ENCODE measurements at places on chromosomes 1 and 21.

DNA sequence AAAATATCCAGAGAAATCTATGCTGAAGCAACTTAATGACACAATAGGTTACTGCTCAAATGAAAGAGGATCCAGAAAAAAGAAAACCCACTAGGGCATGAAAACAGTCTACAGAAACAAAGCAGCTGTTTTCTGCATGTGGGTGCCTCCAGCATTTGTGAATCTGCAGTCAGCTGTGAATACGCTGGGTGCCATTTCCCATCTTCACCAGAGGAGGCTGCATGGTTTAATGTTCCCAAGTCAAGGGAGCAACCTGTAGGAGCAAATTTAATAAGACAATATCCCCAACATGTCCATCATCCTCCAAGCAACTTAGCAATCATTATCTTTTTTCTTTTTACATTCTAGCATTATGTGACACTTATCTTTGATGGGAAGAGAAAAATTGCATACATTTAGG lies 396.6 kb downstream of the BRINP2 start:
- no peak for DNase-seq

DNA sequence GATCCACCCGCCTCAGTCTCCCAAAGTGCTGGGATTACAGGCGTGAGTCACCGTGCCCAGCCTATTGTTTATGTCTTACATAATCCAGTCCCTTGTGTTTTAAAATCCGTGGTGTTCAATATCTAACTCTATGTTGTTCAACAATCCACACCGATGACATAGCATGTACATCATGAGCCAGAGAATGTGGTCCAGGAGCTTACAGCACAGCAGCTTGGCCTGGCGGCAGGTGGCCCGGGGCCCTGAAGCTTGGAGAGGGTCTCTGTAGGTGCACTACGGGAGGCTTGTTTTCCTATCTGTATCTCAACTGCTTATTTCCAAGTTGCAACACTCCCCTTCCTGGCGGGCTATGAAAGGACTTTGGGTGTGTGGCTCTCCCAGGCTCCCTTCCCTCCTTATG lies 138.4 kb downstream of the ADSS2 start:
- no peak for DNase-seq

DNA sequence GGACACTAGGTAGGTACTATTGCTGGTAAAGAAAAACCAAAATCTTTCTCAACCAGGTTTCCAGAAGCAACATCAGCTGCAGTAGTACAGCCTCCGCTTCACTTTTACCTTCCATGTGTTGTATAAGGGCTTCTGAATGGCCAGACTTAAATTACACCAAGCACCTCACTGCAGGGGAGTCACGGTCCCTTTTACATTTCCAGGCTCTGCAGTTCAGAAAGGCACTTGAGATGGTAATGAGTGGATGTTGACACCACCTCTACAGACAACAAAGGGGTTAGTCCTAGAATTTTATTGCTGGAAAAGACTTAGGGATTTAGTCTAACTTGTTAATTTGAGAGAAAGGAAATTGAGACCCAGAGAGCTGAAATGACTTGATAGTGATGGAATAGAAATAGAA lies 12.0 kb upstream of the DUSP12 start:
- DNase-seq: no peak

- no peak for DNase-seq
These were observed 13.0 kb upstream of the UQCRHL start for GRCh38 chr1:15820478-15820877.

DNA sequence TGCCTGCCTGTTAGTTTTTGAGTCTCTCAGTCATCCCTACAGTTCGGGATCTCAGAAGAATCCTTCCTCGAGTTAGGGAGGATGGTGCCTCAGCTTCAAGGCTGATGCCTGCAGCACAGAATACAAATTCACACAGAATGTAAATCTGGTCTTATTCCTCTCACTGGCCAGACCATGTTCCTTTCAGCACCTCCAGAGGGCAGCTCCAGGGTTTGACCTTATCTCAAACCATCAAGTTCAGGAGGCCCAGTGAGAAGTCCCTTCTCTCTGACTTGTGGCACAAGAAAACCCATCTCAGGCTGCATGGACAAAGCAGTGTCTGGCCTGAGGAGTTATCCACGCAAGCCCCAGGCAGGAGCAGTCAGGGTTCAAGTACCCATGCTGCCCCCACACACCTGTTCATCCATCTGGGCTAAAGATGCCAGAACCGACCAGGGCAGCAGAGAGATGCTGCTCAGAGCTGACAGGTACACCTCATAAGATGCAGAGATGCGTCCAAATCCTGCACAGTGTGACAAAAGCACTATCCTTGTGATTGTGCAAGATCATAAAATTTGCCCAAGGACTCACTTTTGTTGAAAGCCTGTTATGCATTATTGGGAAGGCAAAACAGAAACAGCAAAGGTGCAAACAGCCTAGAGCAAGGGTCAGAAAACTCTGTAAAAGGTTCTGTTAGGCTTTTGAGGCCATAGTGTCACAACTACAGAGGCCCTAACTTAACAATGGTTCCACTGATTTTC lies 49.8 kb downstream of the BCAR3 start:
- DNase-seq: no peak

GRCh38 chr1:80509965-80510522 lies 1290.7 kb upstream of the ADGRL2 start:
- no peak for DNase-seq

DNA sequence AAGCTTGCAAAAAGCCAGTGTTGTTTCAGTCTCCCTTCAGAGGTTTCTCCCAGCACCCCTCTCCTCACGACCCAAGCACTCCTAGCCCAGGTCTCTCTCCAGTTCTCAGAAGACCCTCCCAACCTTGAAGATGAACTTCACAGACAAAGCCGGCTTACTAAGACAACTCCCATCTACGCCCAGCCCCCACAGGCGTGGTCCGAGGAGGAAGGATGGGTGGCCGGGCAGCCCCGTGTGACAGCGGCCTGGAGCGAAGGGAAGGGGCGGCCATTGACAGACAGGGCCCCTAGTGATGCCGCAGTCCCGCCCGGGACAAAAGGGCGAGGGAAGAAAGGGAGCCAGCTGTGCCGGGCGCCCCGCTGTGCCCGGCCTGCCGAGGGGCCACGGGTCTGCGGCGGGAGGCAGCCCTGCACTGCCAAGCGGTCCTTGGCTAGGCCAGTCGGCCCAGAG lies 6.9 kb downstream of the PAX7 start:
- no peak for DNase-seq

GRCh38 chr1:42941640-42942330 lies 16.9 kb downstream of the SLC2A1 start:
- no peak for DNase-seq

DNA sequence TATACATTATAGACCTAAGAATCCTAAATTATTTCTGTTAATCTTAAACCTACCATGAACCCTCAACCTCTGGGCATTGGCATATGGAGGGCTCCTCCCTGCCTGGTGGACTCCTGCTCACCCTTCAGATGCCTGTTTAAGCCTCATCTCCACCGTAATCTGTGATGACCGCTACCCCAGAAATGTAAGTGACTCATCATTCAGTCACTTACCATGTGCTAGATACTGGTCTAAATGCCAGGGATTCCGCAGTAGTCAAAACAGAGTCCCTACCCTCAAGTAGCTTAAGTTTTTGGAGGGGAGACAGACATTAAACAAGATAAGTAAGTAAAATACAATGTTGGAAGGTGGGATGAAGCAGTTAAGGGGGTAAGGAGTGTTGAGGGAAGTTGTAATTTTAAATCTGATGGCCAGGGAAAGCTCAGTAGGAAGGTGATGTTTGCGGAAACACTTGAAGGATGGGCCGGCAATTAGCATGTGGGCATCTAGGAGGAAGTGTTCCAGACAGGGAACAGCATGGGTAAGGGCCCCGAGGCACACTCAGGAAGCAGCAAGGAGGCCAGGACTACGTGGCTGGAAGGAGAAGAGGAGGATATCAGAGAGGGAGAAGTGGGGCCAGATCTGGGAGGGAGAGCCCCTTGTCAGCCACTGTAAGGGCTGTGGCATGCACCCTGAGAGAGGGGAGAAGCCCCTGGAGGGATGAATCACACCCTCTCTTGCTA lies 141.7 kb upstream of the HOOK1 start:
- DNase-seq: no peak

DNA sequence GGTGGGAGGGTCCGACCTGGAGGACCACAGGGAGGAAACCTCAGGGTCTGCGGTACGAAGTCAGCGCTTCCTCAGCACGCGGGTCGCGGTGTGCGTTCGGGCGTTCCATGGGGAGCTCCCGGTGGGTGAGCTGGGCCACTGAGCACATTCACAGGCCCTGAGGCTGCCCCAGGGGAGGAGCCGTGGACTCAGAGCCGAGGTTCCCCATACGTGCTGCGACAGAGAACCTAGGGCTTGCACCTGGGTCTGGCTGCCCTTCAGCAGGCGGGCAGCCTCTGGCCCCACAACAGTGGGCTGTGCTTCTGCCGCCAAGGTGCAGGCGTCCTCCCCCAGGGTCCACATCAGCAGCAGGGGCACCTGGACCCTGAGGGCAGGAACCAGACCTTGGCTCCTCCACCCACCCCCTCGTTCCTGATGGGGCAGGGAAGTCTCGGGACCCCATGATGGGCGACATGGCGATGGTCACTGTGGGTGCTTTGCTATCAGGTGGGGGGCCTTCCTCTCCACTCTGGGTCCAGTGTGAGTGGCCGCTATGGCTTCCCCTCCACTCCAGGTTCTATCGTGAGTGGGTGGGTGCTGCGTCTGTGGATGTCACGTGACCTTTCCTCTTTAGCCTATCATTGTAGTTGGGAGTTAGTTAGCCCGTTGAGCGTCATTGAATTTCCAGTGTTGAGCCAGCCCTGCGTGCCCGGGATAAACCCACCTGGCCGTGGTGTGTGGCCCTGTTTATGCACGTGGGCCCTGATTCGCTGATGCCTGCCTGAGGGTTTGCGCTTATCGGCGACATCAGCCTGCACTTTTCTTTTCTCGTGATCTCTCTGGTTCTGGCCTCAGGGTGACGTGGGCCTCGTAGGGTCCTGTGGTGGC lies 27.9 kb downstream of the FTCD start:
- DNase-seq: no peak

- no peak for DNase-seq
These were observed 143.2 kb upstream of the C1orf105 start for GRCh38 chr1:172277275-172277674.

DNA sequence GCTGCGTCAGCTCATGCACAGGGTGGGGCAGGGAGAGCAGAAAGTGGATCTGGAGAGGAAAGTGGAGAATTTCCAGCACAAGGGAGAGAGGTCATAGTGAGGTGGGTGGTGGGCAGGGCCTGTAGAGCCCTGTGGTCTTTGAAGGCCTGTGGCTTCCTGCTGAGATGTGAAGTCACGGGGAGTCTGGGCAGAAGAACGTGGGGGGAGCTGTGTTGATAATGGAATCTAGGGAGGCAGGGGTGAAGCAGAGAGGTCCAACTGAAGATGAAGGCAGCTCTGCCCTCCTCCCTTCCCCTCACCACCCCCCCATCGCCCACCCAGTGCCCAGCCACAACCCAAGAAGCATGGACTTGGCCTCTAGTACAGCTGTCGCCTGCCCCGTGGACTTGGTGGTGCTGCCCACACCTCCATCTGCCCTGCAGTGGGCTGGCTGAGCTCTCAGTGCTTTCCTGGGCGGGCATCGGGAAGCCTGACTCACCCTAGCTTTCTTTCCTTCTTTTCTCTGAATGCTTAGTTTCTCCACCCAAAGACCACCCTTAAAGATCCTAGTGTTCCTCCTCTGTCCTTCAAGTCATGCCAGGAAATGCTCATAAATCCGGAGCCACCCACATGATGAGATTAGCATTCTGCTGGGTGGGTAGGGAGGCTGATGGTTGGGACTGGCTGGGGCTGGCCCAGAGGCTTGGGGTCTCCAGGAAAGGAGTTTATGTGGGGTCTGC lies 186.1 kb downstream of the TRABD2B start:
- DNase-seq: no peak

- no peak for DNase-seq
These were observed 206.4 kb upstream of the FOXD3 start for GRCh38 chr1:63116016-63116415.

DNA sequence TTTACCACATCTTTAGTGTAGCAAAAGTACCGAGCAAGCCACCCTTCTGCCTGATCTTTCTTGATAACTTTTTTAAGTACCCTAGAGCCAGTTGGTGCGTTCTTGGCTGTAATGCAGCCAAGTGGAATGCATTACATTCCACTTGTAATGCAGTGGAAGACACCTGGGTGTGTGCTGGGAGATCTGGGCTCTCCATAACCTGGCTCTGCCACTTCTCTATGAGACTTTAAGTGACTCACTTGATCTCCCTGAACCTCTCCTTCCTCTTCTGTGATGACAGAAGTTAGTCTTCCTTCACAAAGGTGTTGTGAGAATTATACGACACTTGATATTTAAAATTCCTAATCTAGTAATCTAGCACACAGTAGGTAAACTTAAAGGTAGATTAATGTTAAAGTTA lies 35.3 kb upstream of the NFIA start:
- DNase-seq: no peak

DNA sequence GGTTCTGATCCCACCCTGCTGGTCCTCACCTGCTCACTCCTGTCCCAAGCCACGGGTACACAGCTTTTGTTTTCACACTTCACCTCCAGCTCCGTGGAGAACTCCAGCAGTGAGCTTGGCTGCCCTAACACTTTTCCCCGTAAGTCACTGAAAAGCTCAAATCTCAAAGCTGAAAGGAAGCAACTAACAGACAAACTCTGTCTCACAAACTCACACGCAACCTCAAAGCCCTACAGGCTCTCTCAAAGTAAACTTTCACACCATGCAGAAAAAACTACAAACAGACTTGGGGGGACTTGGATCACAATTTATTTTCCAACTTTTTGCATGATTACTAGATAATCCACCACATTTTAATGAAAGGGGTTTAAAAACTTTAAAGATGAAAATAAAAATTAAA lies 88.3 kb downstream of the AK5 start:
- DNase-seq: no peak

- DNase-seq: no peak
These were observed 9.1 kb upstream of the AK2 start for GRCh38 chr1:33045814-33046213.

Data from neural crest cell (in vitro differentiated cells).